Osteocyte (in vitro differentiated cells): ENCODE measurements at places on chromosomes 6 and 20. TPM values are rescaled to one million over a fixed set of nuclear protein-coding genes. Genes with fewer than 3 reads are reported as not detected.

JPH2 gene
- 14.2 and 16.5 TPM in 2 replicates for total RNA-seq

- H3K27ac ChIP-seq = no peak overlapping the region
- DNase-seq = no peak
- no peaks in the 10 kb centered on the region for H3K4me1 ChIP-seq
- no peaks in the 10 kb centered on the region for H3K36me3 ChIP-seq
- no peak overlapping the region for H3K4me3 ChIP-seq
Measured at GRCh38 chr20:62529896-62530642, 54.3 kb upstream of the GATA5 start.

- DNase-seq = no peak
- H3K4me1 ChIP-seq = no peaks in the 10 kb centered on the region
- no peak overlapping the region for H3K27ac ChIP-seq
Measured at GRCh38 chr6:117143647-117144046, 121.7 kb upstream of the VGLL2 start.

- no peak overlapping the region for H3K4me3 ChIP-seq
- DNase-seq = no peak
- H3K36me3 ChIP-seq = no peaks in the 10 kb centered on the region
- H3K4me1 ChIP-seq = peaks cover 17% of the 10 kb centered on the region
- H3K27ac ChIP-seq = no peak overlapping the region
Measured at GRCh38 chr6:79949233-79949632, 1.9 kb upstream of the ELOVL4 start.

- no peak overlapping the region for H3K4me3 ChIP-seq
- H3K36me3 ChIP-seq = no peaks in the 10 kb centered on the region
- H3K4me1 ChIP-seq = no peaks in the 10 kb centered on the region
- H3K27ac ChIP-seq = no peak overlapping the region
Measured at GRCh38 chr6:52718550-52718949, 44.7 kb downstream of the GSTA2 start.

GRCh38 chr6:44477293-44477894 lies 89.9 kb downstream of the CDC5L start:
- H3K4me1 ChIP-seq = peaks cover 23% of the 10 kb centered on the region
- no peak for DNase-seq
- no peaks in the 10 kb centered on the region for H3K36me3 ChIP-seq
- no peak overlapping the region for H3K4me3 ChIP-seq

GRCh38 chr6:142005021-142005420 lies 127.7 kb upstream of the GJE1 start:
- H3K27ac ChIP-seq = no peak overlapping the region
- H3K4me3 ChIP-seq = no peak overlapping the region
- no peak for DNase-seq
- no peaks in the 10 kb centered on the region for H3K27me3 ChIP-seq
- peaks cover 8% of the 10 kb centered on the region for H3K4me1 ChIP-seq

- no peaks in the 10 kb centered on the region for H3K27me3 ChIP-seq
- H3K36me3 ChIP-seq = peaks cover 14% of the 10 kb centered on the region
- no peak for DNase-seq
- H3K4me1 ChIP-seq = no peaks in the 10 kb centered on the region
- no peak overlapping the region for H3K4me3 ChIP-seq
Measured at GRCh38 chr20:33600414-33600813, 61.7 kb upstream of the C20orf144 start.

ELOVL2 gene
- total RNA-seq = 55.1 and 57.0 TPM in 2 replicates

DNA sequence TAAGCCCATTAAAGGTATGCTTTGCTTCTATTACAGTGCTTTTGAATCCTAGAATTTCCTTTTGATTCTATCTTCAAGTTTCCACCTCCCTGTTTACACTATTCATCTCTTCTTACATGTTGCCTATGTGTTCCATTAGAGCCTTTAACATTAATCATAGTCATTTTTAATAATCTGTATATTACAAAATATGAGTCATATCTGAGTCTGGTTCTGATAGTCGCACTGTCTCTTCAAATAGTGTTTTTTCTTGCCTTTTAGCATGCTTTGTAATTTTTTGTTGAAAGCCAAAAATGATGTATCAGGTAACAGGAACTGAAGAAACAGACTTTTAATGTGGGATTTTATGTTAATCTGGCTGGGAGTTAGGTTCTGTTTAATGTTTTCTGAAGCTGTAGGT lies 68.4 kb downstream of the DNAAF9 start:
- no peak overlapping the region for H3K4me3 ChIP-seq
- no peaks in the 10 kb centered on the region for H3K27me3 ChIP-seq
- no peaks in the 10 kb centered on the region for H3K4me1 ChIP-seq
- H3K36me3 ChIP-seq = peaks cover 51% of the 10 kb centered on the region
- no peak for DNase-seq

DNA sequence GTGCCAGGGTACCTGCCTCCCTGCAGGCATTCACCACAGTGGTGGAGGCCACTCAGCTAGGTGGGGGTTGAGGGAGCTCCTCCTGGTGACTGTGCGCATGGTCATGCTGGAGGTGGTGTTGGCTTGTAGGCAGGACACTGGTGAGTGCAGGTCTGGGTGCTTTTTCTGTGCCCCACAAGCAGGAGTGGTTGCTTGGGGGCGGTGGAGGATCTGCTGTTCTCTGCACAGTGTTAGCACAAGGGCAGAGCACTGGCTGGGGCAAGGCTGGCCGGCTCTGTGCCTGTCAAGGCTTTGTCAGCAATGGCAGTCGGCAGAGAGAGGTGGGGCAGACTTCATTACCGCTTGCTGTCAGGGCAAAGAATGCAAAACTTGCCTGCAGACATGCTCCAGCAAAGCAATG lies 632.1 kb upstream of the ID4 start:
- H3K27ac ChIP-seq = no peak overlapping the region
- no peak for DNase-seq
- peaks cover 4% of the 10 kb centered on the region for H3K36me3 ChIP-seq
- peaks cover 4% of the 10 kb centered on the region for H3K4me1 ChIP-seq
- H3K4me3 ChIP-seq = no peak overlapping the region

GRCh38 chr6:110296241-110297025 lies 61.7 kb downstream of the METTL24 start:
- peaks cover 45% of the 10 kb centered on the region for H3K27me3 ChIP-seq
- no peak for DNase-seq
- no peaks in the 10 kb centered on the region for H3K36me3 ChIP-seq
- H3K27ac ChIP-seq = no peak overlapping the region
- H3K4me3 ChIP-seq = no peak overlapping the region
- H3K4me1 ChIP-seq = no peaks in the 10 kb centered on the region

DNA sequence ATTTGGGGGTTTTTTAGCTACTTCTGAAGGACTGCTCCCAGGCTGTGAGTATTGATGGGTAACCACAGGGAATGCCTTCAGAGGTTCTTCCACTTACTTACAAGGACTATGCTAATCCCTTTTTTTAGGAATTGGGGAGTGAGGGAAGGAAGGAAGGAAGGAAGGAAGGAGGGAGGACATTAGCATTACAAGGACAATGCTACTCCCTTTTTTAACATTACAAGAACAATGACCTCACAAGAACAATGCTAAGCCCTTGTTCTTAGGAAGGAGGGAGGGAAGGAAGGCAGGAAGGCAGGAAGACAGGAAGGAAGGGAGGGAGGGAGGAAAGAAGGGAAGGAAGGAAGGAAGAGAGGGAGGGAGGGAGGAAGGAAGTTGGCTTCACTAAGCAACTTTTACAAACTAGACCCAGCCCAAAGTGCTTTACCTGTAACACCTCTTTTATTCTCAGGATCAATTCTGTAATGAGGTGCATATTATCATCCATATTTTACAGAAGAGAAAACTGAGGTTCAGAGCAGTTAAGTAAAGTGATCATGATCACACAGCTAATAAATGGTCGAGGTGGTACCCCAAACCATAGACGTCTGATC lies 446.8 kb upstream of the JARID2 start:
- H3K27me3 ChIP-seq = peaks cover 9% of the 10 kb centered on the region
- H3K27ac ChIP-seq = no peak overlapping the region
- peaks cover 2% of the 10 kb centered on the region for H3K36me3 ChIP-seq
- peaks cover 33% of the 10 kb centered on the region for H3K4me1 ChIP-seq

- H3K27ac ChIP-seq = no peak overlapping the region
- DNase-seq = no peak
- H3K4me1 ChIP-seq = no peaks in the 10 kb centered on the region
Measured at GRCh38 chr6:114793428-114793827, 450.6 kb upstream of the HS3ST5 start.

DNA sequence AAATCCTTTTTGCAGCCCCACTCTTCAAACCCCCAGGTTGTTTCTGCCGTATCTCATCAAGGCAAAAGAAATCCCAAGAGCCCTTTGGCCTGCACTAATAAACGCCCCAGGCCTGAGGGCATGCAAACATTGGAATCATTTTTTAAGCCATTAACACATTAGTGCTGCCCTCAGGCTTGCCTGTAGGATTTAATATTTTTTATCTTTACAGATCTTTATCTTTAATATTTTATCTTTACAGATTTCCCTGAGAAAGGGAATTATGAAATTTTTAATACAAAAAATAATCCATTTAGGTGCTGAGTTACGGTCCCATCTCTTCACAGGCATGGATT lies 14.7 kb downstream of the GTPBP2 start:
- no peaks in the 10 kb centered on the region for H3K4me1 ChIP-seq
- H3K4me3 ChIP-seq = no peak overlapping the region
- DNase-seq = no peak
- H3K27me3 ChIP-seq = no peaks in the 10 kb centered on the region
- H3K27ac ChIP-seq = no peak overlapping the region

DNA sequence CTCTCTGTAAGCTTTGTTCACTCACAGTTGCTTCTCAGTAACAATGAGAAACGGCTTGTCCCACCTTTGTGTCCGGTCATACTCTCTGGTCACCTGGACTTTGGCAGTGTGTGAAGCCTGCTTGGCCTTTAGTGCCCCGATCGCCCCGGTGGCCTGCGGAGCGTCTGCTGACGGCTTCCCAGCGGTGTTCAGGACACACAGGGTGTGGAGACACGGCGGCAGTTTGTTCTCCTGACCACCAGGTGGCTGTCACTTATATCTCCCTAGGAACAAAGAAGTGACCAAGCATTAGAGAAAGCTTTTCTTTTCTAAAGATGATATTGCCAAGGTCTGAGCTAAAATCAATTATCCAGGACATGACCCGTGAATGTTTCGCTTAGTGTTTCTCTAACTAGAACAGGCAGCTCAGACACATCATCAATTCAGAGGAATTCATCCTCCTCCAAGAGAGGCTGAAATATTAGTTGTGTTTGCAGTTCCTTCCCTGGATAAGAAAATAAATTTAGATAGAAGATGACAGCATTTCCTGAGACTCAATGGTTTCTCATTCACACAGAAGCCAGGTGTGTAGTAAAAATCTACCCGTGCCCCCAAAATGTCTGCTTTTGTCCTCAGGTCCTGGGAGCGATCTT lies 167.4 kb upstream of the THBS2 start:
- no peak for DNase-seq
- H3K4me1 ChIP-seq = no peaks in the 10 kb centered on the region
- H3K36me3 ChIP-seq = no peaks in the 10 kb centered on the region
- no peak overlapping the region for H3K4me3 ChIP-seq
- H3K27ac ChIP-seq = no peak overlapping the region
- H3K27me3 ChIP-seq = no peaks in the 10 kb centered on the region

DNA sequence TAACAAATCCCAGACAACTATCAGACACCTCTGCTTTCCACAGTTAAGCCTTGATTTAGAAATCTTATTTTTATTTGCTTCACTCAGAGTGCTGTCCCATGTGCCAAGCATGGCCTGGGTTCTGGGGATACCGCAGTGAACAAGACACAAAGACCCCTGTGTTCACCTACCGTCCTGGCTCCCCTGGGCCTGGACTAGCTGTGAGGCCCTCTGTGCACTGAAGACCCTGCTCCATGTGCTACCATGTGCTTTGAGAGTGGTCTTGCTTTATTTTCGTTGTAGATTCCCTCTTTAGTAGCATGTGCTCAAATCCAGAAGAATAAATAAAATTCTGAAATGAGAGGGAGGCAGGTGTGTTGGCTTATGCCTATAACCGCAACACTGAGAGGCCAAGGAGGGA lies 22.5 kb downstream of the SUMO4 start:
- no peak overlapping the region for H3K4me3 ChIP-seq
- H3K4me1 ChIP-seq = peaks cover 22% of the 10 kb centered on the region
- no peaks in the 10 kb centered on the region for H3K36me3 ChIP-seq
- H3K27me3 ChIP-seq = no peaks in the 10 kb centered on the region

GRCh38 chr20:49584418-49585382 lies 16.8 kb upstream of the PTGIS start:
- H3K4me1 ChIP-seq = peaks cover 84% of the 10 kb centered on the region
- H3K27me3 ChIP-seq = no peaks in the 10 kb centered on the region
- no peak overlapping the region for H3K4me3 ChIP-seq
- peak overlapping the region; percentile 82 for H3K27ac ChIP-seq
- no peaks in the 10 kb centered on the region for H3K36me3 ChIP-seq
- DNase-seq = no peak

GRCh38 chr6:10630178-10630577 lies 64.2 kb downstream of the C6orf52 start:
- no peaks in the 10 kb centered on the region for H3K36me3 ChIP-seq
- no peak for DNase-seq
- peaks cover 29% of the 10 kb centered on the region for H3K27me3 ChIP-seq
- H3K27ac ChIP-seq = no peak overlapping the region

GRCh38 chr6:6656287-6656686 lies 67.8 kb downstream of the LY86 start:
- H3K27me3 ChIP-seq = peaks cover 14% of the 10 kb centered on the region
- DNase-seq = no peak
- H3K4me3 ChIP-seq = no peak overlapping the region
- no peaks in the 10 kb centered on the region for H3K4me1 ChIP-seq
- H3K27ac ChIP-seq = no peak overlapping the region

GUCA1A gene
- not detected in 2 replicates for total RNA-seq

- H3K36me3 ChIP-seq = no peaks in the 10 kb centered on the region
- no peak overlapping the region for H3K4me3 ChIP-seq
- H3K27me3 ChIP-seq = no peaks in the 10 kb centered on the region
- H3K4me1 ChIP-seq = peaks cover 6% of the 10 kb centered on the region
- no peak overlapping the region for H3K27ac ChIP-seq
Measured at GRCh38 chr6:142339968-142340658, 38.3 kb downstream of the ADGRG6 start.

DNA sequence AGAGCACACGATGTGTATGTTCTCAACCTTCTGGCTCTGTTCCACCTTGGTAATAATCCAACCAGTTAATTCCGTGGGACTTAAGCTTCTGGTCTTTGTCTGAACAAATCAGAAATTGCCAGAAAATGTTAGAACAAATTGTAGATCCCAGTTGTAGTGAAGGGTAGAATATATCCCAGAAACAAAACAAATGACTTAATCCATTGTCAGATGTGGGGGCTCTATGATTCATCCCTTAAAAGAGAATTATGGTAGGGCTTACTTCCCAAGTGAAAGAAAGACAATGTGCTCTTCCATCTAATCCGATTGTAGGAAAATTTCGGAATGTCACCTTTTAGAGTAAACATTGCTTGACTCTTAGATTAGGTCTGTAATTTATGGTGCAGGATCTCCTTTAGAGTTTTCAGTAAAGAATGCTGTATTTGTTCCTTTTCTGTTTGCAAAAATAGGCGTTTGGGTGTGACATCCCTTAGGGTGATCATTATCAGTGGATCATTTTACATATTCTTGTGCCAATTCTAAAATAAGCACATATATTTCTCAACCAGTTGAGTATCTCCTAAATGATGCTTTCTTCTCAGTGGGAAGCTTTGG lies 234.5 kb upstream of the ZNF217 start:
- peak overlapping the region; percentile 77 for H3K4me3 ChIP-seq
- no peak for DNase-seq
- peak overlapping the region; percentile 99 for H3K27ac ChIP-seq
